Fibroblast of pulmonary artery (primary cell): ENCODE measurements at places on chromosomes 6 and 20.

DNA sequence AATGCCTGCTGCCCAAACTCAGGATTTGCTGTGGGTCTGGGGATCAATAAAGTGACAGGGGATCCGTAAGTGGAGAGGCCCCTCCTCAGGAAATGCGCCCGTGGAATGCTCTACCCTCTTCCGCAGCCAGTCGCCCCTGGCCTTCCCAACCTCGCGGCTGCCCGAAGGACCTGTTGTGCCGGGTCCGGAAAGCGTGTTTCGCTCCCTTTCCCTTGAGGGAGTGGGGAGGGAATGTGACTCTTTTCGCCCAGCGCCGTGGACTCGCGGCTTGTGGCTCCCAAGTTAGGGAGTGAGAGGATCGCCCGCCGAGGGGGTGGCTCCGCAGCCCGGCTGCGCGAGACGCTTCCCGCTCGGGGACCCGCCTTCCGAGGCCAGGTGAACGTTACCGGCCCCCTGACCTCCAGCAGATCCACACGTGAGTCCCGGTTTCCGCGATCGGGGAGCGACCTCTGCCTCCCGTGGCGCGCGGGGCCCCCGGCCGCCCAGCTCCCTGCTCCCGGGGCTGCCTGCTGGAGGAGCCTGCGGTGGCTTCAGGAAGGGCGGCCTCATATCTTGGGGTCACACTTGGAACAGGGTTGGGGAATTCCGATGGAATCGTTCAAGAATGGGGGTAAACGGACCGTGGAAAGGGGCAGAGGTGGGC, 666 bp downstream of the TPD52L1 start:
- DNase-seq = no peak

- no peak for DNase-seq
Observed at GRCh38 chr20:62621251-62622110, 20.8 kb upstream of the SLCO4A1 start.

DNA sequence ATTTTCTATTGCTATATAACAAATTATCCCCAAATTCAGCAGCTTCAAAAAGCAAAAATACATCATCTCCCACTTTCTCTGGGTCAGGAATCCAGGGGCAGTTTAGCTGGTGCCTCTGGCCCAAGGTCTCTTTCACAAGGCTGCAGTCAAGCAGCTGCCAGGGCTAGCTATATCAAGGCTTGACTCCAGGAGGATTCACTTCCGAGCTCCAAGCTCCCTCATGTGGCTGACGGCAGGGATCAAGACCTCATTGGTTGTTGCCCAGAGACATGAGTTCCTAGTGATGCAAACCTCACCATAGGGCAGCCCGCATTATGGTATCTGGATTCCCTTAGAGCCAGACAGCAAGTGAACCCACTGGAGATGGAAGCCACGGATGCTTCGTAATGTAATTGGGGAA, 1.3 kb upstream of the VNN1 start:
- DNase-seq = peak; percentile 91

DNA sequence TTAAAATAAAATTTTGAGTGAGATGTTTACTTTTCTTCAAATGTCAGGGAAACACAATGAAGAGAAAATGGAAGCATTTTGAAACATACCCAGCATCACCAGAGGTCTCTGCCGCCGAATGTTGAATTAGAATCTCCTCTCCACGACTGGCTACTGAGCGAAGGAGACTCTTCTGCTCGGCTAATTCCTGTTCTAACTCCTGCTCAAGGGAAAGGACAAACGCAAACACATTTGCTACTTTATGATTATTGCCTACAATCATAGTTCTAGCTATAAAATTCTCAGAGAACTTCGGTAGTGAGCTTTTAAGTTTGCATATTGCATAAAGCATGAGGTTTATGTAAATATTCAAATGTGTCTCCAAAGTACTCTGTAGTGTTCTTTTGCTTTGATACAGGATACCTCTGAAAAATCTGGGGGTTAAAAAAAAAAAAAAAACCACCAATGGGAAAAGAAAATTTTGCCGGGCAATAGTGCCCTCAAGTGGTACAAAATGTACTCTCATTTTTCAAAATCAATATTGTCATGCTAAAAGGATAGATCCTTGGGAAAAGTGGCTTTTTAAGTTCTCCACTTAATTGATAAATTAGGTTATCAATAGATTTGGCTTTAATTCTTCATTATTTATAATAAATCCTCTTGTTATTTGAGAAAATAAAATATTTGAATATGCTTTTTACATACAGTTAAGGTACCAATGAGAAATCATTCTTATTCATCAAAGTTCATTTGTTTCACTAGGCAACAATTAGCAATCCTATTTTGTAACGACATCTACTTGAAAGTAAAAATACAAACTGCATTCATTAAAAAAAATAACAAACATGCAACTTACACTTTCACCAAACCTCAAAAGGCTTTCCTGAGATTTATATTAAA, 369.0 kb downstream of the SYNE1 start:
- DNase-seq = peak; percentile 48

- DNase-seq = peak; percentile 12
Observed at GRCh38 chr6:53192682-53193188, 44.1 kb upstream of the GCM1 start.

DNA sequence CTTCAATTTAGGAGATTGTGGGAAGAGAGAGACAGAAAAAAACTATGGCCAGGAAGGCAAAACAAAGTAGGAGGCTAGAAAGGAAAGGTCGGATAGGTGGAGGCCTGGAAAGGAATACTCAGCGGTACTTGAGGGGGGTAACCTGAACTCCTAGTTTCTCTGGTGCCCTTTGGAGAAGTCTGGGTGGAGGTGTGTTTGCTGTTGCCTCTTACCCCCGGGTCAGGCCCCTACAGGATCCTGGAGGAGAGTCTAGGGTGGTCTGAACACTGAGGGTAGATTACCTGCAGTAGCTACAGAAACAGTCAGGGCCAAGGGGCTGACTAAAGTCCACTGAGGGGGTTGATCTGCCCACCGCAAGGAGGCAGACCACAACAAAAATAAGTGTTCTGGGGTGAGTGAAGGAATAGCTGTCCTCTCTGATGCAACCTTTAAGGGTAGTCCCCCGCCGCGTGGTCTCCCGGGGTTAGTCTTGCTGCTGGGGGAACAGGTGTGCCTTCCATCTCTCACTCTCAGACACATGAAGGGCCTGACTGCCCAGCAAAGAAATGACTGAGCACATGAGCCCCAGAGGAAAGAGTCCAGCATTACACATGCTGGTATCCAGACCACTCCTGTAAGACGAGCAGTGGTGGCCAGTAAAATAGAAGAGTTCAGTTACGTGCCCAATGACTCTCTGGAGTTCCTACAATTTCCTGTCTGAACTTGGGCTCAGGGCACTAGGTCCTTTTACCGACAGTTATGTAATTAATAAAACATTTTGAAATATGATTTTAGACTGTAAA, 59.5 kb downstream of the MTHFD1L start:
- peak; percentile 51 for DNase-seq

GRCh38 chr6:2718334-2719092, 32.2 kb downstream of the MYLK4 start:
- DNase-seq = peak; percentile 61

DNA sequence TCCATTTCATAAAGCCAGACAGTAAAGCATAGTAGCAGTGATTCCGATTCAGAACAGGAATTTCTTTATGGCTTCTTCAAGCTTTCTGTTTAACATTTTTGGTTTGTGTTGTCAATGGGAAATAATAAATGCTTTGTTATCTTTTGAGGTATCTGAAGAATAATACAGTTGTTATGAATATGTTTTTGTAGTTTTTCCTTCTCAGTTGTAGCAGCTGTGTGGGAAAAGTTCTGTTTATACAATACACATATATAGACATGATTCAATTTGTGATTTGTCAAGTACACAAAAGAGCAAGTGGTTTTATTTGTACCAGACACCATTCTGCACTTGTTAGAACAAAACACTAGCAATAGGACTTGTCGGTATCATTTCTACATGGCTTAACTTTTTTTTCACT, 96.6 kb downstream of the CDYL start:
- DNase-seq = no peak

DNA sequence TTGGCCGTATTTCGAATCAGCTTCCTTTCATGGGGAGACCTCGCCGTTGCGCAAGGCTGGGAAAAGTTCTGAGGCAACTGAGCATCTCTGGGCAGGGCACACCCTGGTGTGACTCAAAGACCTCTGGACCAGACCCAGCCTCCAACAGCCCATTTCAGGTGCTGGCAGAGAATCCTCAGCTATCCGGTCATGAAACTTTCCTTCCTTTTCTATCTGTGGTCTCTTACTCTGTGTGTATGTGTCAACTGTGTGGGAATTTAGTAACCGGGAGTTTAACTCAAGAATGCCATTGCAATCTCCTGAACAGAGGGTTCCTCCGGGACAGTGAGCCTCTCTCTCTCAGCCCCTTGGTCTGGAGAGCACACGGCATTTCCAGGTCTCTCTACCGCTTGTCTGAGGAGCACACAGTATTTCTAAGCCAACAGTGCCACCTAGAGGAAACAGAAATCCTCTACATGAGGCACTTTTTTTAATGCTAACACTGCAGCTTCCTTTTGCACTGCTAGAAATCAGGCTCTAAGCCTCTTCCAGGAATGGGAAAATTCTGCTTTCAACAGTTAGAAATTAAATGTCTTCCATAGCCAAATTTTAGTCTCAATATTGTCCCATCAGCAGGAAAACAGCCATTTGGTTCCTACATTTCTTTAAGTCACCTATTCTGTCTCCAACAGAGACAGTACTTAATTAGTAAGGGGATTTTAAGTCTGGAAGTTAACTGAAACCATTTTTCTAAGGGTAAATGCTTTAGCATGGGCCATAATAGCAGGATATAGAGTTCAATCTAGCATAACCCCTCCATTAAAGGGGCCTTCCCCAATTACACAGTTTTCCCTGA, 32.7 kb downstream of the PLN start:
- peak; percentile 93 for DNase-seq

DNA sequence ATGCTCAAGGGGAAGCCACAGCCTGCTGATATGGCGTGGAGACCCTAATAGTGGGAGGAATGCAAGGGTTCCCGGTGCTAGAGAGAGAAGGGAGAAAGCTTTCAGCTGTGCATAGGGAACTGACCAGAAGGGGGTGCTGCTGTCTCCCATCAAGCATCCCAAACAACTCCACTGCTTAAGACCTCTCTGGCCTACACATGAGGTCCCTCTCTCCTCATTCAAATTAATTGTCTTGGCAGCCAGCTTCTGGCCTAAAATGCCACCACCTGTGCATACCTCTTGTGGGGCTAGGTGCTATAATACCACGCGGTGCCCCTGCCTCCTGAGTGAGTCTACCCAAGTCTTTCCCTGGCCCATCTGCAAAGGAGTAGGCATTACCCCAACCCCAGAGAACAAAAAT, 14.5 kb downstream of the ADISSP start:
- peak; percentile 86 for DNase-seq

GRCh38 chr20:50218987-50219435, 28.4 kb downstream of the CEBPB start:
- peak; percentile 59 for DNase-seq

- DNase-seq = peak; percentile 18
Observed at GRCh38 chr6:26501482-26501986, 1.4 kb downstream of the BTN1A1 start.

DNA sequence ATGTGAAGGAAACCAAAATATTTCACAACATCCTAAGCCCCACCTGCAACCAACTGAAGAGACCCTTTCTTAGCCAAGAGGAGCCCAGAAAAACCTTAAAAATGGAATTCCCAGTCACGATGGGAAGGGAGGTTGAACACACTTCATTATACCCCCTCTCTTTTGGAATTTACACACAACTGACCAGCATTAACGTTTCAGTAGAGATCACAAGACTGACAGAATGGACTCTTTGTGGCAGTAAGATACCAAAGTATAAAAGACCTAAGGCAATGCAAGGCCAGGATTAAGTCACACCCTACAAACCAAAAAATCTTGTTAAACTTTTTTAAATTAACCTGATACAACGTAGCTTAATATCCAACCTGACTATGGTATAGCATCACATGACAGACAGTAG, 190.9 kb downstream of the OTOR start:
- DNase-seq = no peak

GRCh38 chr6:144757730-144758129, 472.6 kb downstream of the UTRN start:
- no peak for DNase-seq

- no peak for DNase-seq
Observed at GRCh38 chr6:10550764-10551163, 29.6 kb downstream of the GCNT2 start.

- no peak for DNase-seq
Observed at GRCh38 chr20:25270829-25271251, 23.0 kb downstream of the PYGB start.

- no peak for DNase-seq
Observed at GRCh38 chr6:72724545-72724944, 102.7 kb downstream of the KCNQ5 start.

DNA sequence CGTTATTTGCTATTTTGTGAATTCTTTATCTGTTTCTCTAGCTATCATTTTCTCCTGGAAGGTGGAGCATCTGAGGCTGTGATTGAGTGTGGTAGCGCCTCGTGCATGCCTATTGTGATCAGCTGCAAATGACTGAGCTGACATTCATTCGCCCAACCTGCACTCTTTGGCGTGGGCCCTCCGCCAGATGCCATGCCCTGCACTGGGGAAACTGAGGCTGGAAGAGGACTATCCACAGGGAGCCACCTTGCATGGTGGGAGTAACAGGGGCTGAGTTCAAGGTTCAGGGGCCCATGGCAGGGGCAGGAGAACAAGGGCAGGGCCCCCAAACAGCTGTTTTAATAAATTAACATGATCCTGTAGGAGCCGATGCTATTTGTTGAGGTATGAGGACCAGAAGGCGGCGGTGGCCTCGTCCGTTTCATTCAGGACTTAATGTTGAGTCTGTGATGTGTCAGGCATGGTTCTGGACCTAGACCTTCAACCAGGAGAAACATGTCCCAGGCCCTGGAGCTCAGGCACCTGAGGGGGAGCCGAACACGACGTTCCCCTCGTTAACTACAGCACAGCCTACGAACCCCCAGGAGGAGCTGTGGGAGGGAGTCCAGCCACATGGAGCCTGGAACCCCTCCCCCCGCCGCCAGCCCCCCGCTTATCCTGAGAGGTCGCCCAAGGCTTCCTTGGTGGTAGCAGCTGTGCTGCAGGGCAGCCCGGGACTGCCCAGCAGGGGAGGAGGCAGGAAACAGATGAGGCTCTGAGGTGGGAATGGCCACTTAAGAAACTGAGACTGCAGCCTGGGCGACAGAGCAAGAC, 242.9 kb downstream of the CDH4 start:
- no peak for DNase-seq

DNA sequence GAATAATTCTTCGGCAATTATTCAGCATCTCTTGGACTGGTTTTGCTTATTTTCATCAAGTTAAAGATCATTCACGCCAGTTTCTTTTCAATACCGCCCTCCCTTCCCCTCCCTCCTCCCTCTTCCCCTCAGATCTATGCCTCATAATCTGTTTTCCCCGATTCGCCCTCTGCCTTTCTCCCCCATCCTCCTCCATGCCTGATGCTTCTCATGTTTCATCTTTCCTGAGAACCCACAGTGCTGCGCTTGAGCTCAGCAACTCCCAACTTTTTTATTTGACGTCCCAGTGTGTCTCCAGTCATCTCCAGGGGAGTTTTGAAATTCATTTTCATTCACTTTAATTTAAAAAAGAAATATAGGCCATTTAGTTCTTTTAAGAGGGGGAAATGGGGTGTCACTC, 142.7 kb downstream of the PTPRT start:
- DNase-seq = no peak

DNA sequence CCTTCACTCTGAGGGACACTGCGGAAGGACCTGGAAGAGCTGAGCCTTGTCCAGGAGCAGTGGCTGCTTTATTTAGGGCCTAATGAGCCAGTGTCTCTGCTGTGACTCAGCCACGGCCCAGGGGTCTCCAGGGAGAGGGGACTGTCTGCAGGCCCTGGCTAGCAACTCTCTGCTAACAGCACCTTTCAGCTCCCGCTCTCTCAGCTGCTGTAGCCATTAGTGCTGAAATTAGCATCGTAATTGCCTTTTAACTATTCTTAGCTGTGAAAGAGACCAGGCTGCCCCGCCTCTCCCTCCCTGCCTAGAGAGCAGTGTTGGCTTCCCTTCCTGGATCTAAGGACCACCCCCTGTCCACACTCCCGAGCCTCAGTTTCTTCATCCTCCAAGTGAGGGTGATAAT, 53.1 kb upstream of the SLC32A1 start:
- DNase-seq = no peak
